Dermis lymphatic vessel endothelial cell (primary cell): ENCODE measurements at places on chromosomes 11 and 22. TPM values are rescaled to one million over a fixed set of nuclear protein-coding genes. Genes with fewer than 3 reads are reported as not detected.

The HINFP gene
- total RNA-seq, result 13.4 and 14.2 TPM in 2 replicates

The BAIAP2L2 gene
- total RNA-seq, result 0.09 and 0.33 TPM in 2 replicates

The SLN gene
- total RNA-seq, result not detected in 2 replicates

The IL18 gene
- total RNA-seq, result 0.11 TPM in 1 of 2 replicates, not detected in the other

The CSTF3 gene
- 14.4 and 22.7 TPM in 2 replicates for total RNA-seq

The GAL3ST3 gene
- total RNA-seq, result 0.09 and 0.11 TPM in 2 replicates

The CPT1B gene
- 2.0 and 2.2 TPM in 2 replicates for total RNA-seq

The TH gene
- 0.09 TPM in 1 of 2 replicates, not detected in the other for total RNA-seq

The KCNJ1 gene
- total RNA-seq, result 0.11 TPM in 1 of 2 replicates, not detected in the other

The MS4A4E gene
- total RNA-seq, result not detected in 2 replicates

The MUC6 gene
- not detected in 2 replicates for total RNA-seq

The NLRP14 gene
- not detected in 2 replicates for total RNA-seq

The SCGB1A1 gene
- not detected in 2 replicates for total RNA-seq

The ALG9 gene
- total RNA-seq, result 19.3 and 22.9 TPM in 2 replicates

The F2 gene
- not detected in 2 replicates for total RNA-seq

The TOLLIP gene
- total RNA-seq, result 18.1 and 22.6 TPM in 2 replicates

The ANO9 gene
- 0.69 and 0.76 TPM in 2 replicates for total RNA-seq

The OR52E8 gene
- total RNA-seq, result not detected in 2 replicates

The TP53AIP1 gene
- not detected in 2 replicates for total RNA-seq

The CTSW gene
- total RNA-seq, result 0.17 and 0.33 TPM in 2 replicates

The FAM83F gene
- total RNA-seq, result not detected in 2 replicates

The TCN2 gene
- total RNA-seq, result 13.8 and 18.5 TPM in 2 replicates

The CDC42BPG gene
- 0.34 and 0.43 TPM in 2 replicates for total RNA-seq

The KLHDC7B gene
- total RNA-seq, result not detected in 2 replicates

The SEC14L2 gene
- 16.1 and 16.6 TPM in 2 replicates for total RNA-seq

The CACNA1I gene
- under 0.01 TPM in 1 of 2 replicates, not detected in the other for total RNA-seq

The APLNR gene
- under 0.01 TPM in 1 of 2 replicates, not detected in the other for total RNA-seq

The DEFB131B gene
- total RNA-seq, result not detected in 2 replicates

The OR2AG2 gene
- not detected in 2 replicates for total RNA-seq

The FOLR1 gene
- total RNA-seq, result not detected in 2 replicates

The TENM4 gene
- under 0.01 and 0.09 TPM in 2 replicates for total RNA-seq

The E2F8 gene
- 0.26 and 0.33 TPM in 2 replicates for total RNA-seq

The OR4D5 gene
- not detected in 2 replicates for total RNA-seq

The MRGPRX3 gene
- total RNA-seq, result 0.33 and 0.52 TPM in 2 replicates

The CHRM1 gene
- total RNA-seq, result not detected in 2 replicates

The LRRC74B gene
- total RNA-seq, result not detected in 2 replicates

The TEX54 gene
- not detected in 2 replicates for total RNA-seq

The ESRRA gene
- total RNA-seq, result 42.8 and 56.0 TPM in 2 replicates

The PLEKHA7 gene
- total RNA-seq, result 1.3 and 2.7 TPM in 2 replicates

The TTC28 gene
- 16.1 and 22.8 TPM in 2 replicates for total RNA-seq

The SLC17A6 gene
- total RNA-seq, result not detected in 2 replicates

The APOL5 gene
- total RNA-seq, result not detected in 2 replicates

The GGT1 gene
- 2.3 and 11.3 TPM in 2 replicates for total RNA-seq
